ENCODE measurements at places on chromosomes 4 and X.
A peak's percentile ranks its signal among the peaks of the same experiment; 100 is the strongest.

DNA sequence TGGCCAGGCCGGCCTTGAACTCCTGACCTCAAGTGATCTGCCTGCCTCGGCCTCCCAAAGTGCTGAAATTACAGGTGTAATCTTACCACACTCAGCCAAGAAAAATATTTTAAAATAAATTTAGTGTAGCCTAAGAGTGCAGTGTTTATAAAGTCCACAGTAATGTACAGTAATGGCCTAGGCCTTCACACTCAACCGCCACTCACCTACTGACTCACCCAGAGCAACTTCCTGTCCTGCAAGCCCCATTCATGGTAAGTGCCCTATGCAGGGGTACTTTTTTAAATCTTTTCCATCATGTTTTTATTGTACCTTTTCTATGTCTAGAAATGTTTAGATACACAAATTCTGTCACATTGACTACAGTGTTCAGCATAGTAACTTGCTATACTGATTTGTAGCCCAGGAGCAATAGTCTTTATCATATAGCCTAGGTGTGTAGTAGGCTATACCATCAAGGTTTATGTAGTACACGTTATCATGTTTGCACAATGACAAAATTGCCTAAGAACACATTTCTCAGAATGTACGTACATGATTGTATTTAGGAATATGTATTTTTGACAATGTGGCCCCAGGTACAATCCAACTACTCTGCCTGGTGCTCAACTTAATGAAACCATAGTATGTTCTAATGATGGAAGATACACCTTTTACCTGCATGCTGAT is 455.2 kb downstream of the PCDH7 start:
- no peak for DNase-seq

- DNase-seq = no peak
Measured at GRCh38 chr4:166839615-166840251, 394.6 kb downstream of the SPOCK3 start.

DNA sequence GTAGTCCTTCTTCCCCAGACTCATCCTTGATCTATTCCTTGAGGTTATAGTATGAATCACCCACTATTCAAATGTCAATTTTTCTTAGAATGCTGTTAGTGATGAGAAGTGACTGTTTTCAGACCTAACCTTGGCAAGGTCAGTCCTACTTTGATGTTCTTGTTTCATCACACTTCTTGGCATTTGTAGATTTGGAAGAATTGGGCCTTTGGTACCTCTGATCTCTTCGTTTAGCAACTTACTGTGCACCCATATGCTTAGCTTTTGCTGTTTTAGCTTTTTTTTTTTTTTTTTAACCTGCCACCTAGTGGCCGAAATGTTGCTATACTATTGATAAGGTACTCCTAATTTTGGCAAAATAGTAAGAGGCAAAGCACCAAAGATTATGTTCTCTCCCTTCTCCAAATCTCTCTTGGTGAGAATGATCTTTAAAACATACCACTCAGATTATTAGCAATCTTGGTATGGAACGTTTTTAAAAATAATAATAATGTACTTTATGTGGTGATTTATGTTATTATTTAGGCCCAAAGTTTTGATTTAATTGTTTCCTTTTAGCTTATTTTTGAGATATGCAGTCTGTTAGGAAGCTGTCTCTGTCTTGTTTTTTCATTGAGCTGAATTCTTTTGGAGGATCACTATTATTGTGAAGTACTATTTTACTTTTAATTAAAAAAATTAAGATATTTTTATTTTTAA is 16.6 kb downstream of the DCK start:
- DNase-seq = no peak

- DNase-seq = no peak
Measured at GRCh38 chr4:119116925-119117900, 18.4 kb upstream of the MYOZ2 start.

DNA sequence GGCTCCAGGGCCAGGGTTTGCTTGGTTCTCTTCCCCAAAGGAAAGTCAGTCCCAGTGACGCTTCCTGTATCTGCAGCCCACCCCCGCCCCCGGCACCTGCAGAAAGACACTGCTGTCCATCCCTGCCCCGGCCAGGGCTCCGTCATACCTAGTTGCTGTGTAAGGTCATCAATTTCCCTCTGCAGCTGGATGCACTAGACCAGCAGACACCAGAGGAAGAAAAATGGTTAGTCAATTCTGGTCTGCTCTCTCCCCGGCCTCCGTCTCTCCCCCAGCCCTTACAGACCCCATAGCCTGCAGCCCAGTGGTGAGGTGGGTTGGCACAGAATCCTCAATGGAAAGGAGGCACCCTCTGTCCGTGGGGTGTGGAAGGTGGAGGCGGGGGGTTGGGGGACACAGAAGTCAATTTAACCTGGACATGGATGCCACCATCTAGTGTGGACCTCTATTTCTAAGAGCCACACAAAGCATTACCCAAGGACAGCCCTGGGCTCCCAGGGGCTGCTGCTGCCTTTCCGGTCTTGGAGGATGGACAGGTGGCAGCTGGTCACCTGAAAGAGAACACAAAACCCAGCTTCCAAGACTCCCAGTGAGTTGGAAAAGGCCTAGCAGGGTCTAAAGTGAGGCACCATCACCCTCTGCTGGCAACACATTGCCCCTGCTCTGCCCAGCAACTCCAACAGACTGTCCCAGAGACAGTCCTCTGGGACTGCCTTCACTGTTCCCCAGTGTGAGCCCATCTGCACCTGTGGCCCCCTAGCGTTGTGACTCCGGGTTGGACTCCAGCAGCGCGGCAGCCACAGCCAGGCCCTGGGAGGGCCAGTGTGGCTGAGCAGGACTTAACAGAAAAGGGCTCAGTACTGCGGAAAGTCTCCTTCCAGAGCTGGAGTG is 40.2 kb upstream of the NHSL2 start:
- peak; percentile 41 for DNase-seq

- no peak for DNase-seq
Measured at GRCh38 chr4:41323706-41324105, 67.0 kb downstream of the UCHL1 start.

DNA sequence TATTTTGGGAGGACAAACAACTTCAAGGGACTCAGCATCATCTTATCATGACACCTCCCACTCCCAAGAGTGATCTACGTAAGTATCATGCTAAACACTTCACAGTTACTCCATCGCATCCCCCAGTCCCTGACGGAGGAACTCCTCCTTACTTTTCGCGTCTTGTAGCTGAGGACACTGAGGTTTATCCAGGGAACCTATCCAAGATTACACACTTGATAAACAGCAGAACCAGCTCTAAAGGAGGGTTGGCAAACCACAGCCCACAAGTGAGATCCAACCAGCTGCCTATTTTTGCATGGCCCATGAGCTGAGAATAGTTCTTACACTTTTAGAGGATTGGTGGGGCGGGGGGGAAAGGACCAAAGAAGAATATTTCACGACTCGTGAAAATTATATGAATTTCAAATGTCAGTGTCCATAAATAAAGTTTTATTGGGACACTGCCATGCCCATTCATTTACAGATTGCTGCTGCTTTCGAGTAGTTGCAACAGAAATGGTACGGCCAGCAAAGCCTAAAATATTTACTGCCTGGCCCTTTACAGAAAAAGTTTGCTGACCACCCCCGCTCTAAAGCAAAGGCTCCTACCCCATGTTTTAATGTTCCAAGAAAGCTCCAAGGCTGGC is 47.8 kb downstream of the SEPSECS start:
- no peak for DNase-seq

DNA sequence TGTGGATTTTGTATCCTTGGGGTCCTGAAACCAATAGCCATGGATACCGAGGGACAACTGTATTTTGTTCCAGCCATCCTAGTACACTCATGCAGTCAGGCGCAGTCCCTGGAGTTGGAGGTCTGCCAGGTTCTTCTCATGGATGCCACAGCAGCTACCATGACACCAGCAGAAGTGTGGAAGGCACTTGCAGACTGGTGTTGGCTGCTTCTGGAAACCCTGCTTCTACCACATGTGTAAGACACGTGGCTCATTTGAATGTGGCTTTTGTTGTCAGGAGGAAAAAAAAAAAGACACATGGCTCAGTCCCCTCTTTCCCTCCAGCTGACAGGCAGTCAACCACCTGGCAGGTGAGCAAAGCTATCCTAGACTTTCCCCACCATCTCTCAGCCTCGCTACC is 19.4 kb downstream of the DRD5 start:
- no peak for DNase-seq

DNA sequence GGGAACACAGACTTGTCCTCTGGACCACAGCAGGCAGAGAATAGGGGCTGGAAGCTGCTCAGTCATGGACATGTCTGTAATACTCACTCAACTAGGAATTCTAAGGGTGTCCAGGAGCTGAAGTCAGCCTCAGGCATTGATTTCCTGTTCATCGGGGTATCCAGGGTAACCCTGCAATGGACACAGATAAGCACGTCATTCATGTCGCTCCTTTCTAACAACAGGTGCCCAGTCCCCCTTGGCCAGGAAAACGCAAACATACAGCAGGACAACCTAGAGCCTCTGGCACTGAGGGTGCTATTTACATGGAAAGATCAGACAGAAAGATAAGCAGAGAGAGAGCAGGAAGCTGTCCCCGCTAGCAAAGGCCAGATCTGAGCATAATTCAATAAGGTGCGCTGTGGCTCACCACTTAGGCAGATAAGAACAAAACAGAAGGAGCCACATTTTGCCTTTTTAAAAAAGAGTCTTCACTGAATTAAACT is 21.3 kb downstream of the QDPR start:
- DNase-seq = no peak

All from HTR-8/SVneo (cell line).